ENCODE measurements at places on chromosomes 7 and 10.

DNA sequence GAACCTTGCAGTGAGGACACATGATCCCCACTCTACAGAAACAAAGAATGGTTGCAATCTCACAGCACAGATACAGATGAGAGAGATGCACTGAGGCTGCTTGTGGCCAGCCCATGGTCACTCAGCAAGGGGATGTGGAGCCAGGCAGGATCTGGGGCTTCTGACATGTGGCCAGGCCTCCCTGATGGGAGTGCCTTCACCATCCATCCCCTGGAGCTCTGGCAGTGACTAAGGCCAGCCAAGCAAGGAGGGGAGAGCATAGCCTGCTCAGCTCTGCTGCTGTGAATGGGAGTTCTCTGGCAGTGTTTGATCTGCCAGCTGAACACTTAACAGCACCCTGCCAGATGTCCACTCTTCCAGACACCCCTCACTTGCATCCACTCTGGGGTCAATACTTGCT, 19.8 kb downstream of the C10orf71 start:
- no peak for DNase-seq

GRCh38 chr7:14717816-14718215, 184.7 kb downstream of the DGKB start:
- DNase-seq: no peak

GRCh38 chr7:115267503-115267902, 345.6 kb downstream of the MDFIC start:
- no peak for DNase-seq

- no peak for DNase-seq
Observed at GRCh38 chr7:531777-532176, 12.1 kb upstream of the PDGFA start.

- no peak for DNase-seq
Observed at GRCh38 chr7:144830024-144830785, 5.6 kb downstream of the TPK1 start.

GRCh38 chr7:94687076-94687475, 31.1 kb upstream of the SGCE start:
- no peak for DNase-seq

DNA sequence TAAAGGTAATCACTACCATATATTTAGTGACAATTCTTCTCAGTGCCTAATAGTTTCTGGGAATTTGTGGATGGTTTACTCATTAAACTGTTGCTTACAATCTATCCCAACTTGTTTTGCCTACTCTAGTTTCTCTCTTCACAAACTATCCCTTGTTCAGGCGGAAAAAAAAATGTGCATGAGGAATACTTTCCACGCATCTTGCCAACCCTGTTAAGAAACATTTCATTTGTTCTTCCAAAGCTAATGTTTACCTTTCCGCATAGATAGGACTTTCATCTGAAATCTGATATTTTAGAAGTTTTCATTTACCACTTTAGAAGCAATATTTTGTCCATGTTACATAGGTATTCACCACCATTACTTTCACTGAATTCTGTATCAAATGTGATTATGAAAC, 191.9 kb downstream of the MDFIC start:
- no peak for DNase-seq

DNA sequence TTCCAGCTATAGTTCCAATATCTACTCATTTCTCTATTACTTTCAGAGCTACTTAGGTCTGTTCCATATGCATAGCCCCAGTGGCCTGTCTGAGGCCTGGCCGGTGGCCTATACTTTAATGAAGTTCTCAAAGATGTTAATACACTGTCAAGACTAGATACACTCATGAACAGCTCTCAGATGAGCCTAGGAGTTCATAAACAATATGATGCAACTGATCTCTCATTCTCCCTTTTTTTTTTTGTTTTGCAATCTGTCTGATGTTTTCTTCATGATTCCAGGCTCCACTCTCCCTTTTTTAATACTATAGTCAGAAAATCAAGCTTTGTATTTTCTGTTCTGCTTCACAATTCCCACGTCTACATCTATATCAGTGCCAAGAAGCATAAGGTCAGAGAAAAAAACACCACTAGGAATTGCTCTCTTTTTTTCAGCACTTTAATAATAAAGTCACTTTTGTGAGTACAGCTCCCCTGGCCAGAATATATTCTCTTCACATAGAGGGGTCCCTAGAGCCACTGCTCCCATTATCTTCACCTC, 321.0 kb downstream of the C7orf25 start:
- DNase-seq: no peak

DNA sequence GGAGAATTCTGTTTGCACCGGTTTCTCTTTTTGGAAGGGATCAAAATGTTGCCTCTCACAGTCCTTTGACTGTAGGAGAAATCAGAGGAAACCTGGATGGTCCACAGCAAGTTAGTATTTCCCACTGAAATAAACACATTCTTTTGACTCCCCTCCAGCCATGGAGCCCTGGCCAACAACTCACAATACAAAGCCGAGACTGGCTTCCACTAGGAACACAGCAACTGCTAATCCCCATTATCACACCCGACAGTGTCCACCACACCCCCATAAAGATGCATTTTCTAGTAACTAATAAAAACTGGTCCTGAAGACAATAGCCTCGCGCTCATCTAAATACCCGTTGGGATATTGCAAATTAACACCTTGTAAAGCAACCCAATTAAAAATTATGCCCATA, 798 bp upstream of the MACROH2A2 start:
- DNase-seq: no peak

DNA sequence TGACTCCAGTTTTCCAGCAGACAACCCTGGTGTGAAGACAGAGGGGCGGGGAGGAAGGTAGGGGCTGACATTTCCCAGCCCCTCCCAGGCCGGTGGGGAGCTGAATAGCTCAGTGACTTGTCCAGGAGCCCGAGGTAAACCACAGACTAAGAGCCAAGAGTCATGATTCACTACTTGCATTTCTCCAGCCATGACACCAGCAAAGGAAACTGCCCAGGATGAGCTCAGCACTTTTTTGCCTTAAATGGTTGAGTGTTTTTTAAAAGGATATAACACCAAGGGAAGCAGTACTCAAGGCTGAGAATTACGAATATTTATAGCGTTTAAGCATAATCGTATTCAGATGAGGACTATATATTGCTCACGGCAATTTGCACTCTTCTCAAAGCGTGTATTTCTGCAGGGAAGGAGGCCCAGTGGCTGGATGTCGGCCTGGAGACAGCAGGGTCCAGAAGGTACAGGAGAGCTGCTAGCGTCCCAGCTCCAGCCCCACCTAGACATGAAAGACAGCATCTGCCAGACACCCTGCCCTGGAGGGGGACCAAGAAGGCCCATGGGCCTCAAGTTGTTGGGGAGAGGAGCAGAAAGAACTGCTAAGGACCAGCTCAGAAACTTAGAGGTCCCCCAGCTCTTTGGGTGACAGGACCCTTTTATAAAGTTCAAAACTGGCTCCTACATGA, 141.4 kb downstream of the GRID1 start:
- DNase-seq: no peak

DNA sequence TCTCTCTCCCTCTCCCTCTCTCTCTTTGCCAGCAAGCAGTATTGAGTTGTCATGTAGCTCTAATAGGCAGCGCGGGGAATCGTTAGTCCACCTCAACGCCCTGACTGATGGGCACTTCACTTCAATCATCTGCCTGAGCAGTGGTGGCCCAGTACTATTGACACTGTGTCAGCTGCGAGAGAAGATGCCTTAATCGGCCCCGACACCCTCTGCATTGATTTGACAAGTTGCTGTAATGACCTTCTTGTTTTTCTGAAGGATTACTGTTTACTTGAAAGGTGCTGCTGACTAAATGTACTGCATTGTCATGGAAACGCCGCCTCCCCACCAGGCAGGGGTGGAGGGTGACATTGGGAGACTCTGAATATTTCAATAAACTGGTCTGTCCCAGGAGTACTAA, 913.8 kb downstream of the KCNMA1 start:
- no peak for DNase-seq

DNA sequence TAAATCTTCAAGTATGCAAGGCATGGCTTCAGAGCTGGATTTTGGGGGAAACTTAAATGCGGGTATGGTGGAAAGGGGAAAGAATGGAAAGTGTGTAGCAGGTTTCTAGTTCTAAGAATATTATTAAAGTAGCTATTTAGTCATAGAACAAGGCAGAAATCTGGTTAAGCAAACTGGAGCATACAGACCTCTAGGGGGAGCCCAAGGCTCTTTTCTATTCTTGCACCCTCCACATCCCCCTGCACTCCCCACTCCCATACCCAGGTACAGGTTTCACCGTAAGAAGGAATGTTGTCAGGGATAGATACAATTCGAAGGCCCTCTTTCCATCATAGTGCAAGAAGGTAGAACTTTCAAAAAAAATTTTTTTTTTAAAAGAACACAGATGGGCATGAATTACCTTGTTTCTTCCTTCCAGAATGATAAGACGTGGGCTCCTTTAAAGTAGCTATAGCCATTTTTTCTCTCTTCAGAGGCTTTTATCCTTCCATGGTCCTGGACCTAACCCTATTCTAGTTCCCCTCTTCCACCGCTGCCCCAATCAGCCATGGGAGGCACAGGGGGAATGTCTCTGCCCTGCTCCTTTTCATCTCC, 41.5 kb upstream of the SMIM30 start:
- DNase-seq: peak; percentile 41

DNA sequence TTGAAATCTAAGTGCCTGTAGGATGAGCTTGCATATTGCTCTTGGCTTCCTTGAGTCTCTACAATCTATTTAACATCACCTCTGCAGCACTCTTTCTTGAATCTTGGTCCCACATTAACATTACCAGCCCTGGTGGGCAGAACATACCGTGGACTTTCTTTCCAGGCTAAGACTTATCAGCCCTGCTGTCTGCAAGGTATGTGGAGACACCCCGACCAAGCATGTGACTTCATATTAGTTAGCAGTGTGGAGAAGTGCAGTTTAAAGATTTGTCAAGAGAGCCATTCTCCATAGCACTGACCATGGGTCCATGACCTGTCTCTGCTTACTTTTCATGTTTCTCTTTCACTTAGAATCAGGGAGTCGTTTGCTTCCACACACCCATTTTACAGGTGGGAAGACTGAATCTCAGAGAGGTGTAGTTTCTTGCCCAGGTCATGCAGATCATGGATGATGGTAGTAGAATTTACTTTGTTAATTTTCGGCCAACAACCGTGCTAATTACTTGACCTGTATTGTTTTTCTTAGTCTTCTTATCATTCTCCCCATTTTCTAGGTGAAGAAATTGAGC, 6.0 kb downstream of the CCNY start:
- DNase-seq: no peak

- DNase-seq: no peak
Observed at GRCh38 chr10:37619336-37619735, 238.1 kb downstream of the ZNF248 start.

- peak; percentile 49 for DNase-seq
Observed at GRCh38 chr10:110426294-110427181, 71.2 kb upstream of the DUSP5 start.

DNA sequence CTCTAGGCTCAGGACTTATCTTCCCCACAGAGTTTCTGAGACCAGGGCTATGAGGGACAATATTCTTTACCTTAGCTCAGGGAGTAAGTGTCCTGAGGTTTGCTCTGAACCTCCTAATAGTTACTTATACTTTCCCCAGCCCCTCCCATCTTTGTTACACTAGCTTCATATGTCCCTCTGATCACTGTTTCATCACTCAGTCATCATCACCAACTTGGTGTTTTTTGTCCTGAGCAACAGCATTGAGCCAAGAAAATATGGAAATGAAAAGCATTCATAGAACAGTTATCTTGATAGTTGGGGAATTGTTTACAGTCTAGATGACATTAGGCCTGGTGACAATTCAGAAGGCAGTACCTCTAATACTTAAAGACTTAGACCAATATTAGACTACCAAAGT, at the start of gene PRSS37:
Gene PRSS37, minus strand, starts transcription at position 101 of the 400 bp plus-strand sequence. CDS start 436 bp downstream, outside the sequence.
- no peak for DNase-seq

DNA sequence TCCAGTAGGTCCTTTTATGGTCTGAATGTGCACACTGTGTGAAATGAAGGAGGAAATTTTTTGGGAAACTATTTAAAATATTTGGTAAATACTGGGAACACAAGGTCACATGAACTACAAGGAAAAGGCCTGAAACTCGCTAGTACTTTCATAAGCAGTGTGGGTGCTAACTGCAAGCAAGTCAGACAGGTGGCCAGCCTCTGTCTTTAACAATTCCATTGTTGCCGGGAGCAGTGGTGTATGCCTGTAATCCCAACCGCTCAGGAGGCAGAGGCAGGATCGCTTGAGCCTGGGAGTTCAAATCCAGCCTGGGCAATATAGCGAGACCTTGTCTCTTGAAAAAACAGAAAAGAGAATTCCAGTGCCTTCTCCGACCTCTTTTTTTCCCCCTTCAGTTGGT, 37.5 kb downstream of the SMURF1 start:
- no peak for DNase-seq

DNA sequence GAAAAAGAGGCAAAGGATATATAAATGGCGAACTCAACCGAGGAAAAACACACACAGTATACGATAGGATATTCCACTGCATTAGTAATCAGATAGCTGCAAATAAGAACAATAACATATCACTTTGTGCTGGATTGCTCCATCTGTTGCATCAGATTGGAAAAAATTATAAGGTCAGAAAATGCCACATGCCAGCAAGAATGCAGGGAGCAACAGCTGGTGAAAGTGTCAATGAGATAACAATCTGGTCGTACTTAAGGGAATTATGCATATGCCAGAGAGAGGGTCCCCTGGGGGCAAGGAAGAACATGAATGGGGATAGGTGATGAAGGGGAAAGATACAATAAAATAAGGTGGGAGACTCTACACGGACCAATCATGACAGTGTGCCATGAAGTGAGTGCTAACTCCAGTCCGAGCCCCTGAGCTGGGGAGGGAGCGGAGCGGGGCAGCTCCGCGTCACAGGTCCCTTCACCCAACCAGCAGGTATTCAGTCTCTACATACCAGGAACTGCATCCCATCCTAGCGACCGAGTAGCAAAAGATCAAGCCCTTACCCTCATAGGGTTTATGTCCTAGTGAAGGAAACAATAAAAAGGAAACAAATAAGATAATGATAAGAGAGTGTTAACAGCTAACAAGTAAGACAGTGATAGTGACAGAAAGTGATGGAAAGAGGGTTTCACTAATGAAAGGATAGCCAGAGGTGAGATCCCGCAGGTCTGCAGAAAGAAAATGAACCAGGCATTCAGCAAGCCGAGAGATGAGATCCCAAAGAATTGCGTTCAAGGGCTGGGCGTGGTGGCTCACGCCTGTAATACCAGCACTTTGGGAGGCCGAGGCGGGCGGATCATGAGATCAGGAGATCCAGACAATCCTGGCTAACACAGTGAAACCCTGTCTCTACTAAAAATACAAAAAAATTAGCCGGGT, 9.4 kb downstream of the MPP7 start:
- DNase-seq: no peak

- DNase-seq: no peak
Observed at GRCh38 chr7:116071629-116072028, 41.1 kb upstream of the TFEC start.

DNA sequence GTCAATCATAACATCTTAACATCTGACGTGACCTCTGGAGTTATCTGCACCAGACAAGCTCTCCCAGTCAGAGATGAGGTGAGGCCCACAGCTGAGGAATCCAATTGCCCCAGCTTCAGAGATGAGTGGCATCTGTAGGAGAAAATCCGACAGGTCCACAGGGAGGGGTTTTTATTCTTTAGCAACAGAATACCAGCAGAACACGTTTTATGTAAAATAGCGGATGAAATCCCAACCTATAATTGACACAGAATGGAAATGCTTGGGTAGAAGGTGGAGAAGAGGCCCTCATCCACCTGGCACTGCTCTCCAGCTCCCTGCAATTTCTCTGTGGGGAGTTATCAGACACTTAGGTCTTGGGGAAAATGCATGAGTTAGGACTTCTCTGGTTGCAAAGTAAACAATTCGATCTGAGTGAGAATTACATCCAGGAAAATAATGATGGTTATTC, 144.2 kb upstream of the NRP1 start:
- no peak for DNase-seq
